ENCODE measurements at places on chromosomes 4 and X.

DNA sequence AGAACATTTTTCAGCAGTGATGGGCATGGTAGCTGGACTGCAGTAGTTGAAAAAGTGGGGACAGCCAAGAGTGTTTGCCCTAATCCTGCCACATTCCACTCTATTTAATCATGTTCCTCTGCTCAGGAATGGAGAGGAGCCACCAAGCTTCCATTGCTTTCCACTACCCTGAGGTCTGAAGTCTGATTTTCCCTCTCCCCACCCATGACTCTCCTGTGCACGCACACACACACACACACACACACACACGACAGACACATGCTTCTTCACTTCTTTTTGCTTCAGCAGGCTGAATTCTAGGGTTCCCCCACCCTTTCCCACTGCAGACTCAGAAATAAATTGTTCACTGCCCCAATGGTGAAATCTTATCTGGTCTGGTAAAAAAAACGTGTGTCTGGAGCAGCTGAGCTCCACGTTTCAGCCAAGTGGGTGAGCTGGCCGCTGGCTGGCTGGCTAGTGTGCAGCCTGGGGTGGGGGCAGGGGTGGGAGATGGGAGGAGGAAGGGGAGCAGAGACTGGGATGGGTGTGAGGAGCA, 142.7 kb upstream of the NALF2 start:
- DNase-seq: no peak

- DNase-seq: no peak
Measured at GRCh38 chr4:168751263-168752225, 254.7 kb downstream of the PALLD start.

- DNase-seq: no peak
Measured at GRCh38 chrX:39133971-39134370, 332.7 kb downstream of the MID1IP1 start.

GRCh38 chr4:26866781-26867180, 6.1 kb downstream of the STIM2 start:
- DNase-seq: no peak

DNA sequence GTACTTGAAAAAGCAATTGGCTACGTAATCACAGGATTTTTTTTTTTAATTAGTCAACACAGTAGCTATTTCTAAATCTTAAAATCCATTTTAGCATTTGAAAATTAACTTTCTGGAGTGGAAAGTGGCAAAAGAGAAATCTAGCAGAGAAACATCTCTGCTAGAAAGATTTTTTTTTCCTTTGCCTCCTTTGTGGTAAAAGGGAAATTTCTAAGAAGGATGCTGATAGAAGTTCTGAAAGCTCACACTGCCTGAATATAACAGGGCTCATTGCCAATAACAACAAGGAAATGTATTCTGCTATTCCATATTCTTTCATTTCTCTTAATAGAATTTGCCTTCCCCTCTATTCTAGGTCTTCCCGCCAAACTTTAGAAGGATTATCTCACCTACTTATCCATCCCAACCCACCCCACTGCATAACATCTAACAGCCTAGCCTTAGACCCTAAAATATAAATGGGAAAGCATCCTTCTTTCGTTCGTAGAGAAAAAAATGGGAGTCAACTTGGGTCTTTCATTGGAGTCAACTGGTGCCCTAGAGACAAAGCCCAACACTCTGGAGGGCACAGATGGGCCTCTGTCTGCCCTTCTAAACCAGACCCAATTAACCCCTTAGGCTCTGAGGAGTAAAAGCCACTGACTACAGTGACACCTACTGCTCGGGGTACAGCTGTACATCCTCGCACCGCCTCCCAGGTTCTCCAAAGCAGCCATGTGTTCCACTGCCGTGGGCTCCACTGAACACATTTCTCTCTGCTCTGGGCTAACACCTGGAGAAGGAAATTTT, 103.9 kb downstream of the MAML3 start:
- no peak for DNase-seq

- no peak for DNase-seq
Measured at GRCh38 chr4:76420188-76420761, 666 bp downstream of the CCDC158 start.

DNA sequence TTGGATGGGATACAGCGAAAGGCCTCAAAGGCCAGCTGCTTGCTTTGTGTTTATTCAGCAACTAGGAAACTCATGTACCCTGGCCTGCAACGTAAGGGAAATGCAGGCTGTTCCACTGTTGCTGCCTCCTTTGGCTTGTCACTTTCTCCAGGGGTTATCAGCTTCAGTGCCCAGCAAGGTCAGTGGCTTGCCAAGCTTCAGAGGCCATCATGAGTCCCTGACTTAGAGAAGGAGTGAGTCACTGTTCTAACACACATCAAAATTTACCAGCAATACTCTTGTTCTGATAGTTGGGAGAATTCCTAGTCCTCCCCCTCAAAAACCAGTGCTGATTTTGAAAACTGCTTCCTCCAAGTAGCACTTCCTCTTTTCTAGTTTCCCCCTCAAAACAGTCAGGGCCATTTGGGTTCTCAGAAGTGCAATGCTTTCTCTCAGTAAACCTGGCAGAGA, 250.8 kb downstream of the ARHGAP24 start:
- DNase-seq: no peak

GRCh38 chr4:164807611-164808010, 53.7 kb downstream of the SMIM31 start:
- no peak for DNase-seq

- no peak for DNase-seq
Measured at GRCh38 chr4:27206009-27206408, 345.4 kb downstream of the STIM2 start.

DNA sequence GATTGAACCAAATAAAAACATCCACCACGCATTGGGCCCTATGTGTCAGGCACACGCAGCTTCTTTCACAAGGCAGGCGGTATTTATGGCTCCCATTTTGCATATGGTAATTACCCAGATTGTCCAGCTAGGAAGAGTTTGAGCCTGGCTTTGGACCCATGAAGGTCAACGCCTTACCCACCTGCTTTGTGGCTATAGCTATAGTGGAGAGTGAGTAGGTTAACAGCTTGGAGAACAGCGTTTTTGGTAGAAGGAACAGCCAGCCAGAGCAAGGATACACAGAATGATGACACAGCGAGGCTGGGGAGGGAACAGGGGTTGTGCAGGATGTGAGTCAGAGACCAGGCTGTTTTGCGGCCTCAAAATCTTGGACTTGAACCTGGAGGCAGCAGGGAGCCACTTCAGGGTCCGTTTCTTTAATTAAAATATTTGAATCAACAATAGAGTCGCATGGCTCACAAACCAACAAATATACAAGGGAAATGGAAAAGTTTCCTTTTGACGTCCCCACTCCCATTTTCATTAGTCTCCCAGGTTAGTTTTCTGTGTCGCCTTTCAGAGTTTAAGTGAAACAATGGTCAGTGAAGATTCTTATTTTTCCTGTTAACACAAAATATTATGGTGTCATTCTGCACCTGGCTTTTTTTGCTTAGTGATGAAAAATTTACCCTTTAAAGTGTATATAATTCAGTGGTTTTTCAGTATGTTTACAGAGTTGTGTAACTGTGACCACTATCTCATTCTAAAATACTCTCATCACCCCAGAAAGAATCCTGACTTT, 118.2 kb upstream of the STX18 start:
- no peak for DNase-seq

DNA sequence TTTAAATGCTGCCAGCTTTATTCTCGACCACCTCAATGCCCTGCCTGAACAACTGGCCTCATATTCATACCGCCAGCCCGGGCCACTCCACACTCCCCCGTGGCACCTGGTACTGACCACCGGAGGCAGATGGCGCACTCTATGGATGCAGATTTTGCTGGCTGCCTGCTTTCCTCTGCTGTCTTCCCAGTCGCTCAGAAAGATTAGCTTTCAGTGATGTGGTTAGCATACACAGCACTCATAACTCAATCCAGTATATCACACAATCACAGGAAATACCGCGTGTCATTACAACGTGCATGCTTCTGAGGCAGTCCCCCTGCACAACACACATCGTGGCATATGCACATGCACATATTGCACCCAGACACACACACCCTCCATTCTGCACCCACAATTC, 147.2 kb upstream of the BCOR start:
- DNase-seq: no peak

GRCh38 chrX:12751887-12752286, 39.3 kb upstream of the PRPS2 start:
- DNase-seq: no peak

GRCh38 chrX:78622831-78623230, 36.3 kb downstream of the RTL3 start:
- DNase-seq: no peak

DNA sequence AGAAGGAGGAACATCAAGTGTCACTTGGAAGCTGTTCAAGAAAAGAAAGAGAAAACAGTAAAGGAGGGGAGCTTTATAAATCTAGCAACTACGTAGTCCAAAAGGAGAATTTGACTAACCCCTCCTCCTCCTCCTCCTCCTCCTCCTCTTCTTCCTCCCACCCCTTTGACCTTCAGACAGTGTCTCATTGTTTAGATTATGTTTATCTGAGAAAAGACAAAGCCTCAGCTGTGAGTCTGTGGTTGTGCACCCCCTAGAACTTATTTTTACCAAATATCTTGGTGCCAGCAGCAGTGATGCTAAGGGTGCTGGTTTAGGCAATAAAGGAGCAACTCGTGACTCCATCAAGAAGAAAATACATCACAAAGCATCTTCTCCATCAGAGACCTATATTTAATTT, 68.9 kb upstream of the BMP2K start:
- no peak for DNase-seq

DNA sequence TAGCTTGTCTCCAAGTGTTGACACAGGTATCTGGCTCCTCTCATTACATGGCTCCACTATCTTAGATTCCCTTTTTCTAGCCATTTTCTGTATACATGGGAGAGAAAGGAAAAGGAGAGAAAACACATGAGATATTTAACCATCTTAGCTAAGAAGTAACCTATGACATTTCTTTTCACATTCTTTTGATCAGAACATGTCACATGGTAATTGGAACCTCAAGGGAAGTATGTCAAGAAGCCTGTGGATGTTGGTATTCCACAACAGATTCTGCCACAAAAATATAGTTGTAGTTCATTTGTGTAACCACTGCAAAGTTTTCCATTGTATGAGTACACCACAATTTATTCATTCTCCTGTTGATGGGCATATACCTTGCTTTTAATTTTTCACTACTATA, 18.7 kb upstream of the GABRB1 start:
- DNase-seq: no peak

DNA sequence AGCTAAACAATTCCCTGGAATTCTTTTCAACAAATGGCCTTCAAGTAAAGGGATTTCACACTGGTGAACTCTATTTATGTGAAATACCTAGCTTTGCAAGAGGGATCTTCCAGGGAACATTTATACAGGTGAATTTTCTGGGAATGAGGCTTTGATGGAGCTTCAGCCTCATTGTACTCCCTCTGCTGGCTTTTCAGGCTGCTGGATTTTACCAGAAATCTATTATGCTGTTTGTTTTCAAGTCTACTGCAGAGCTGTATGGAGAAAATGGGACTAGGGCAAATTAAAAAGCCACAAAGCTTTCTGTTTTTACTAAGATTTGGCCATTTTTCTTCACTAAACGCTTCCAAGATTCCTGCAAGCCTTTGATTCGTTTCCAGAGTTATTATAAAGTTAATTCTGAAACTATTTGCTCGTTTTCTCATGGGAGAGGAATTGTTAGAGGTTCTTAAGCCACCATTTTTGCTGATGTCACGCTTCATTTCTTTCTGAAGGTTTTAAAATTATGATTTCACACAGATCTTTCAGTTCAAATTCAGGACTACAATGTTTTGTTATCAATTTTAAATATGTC, 31.6 kb downstream of the KDM6A start:
- no peak for DNase-seq

- DNase-seq: no peak
Measured at GRCh38 chr4:161356351-161356750, 807.4 kb downstream of the FSTL5 start.

GRCh38 chr4:42480717-42481116, 83.4 kb downstream of the SHISA3 start:
- no peak for DNase-seq

GRCh38 chr4:48228949-48229348, 40.7 kb downstream of the TEC start:
- no peak for DNase-seq

GRCh38 chr4:22999419-22999818, 306.7 kb downstream of the GBA3 start:
- DNase-seq: no peak

- DNase-seq: no peak
Measured at GRCh38 chr4:110616238-110617074, 6.4 kb downstream of the PITX2 start.

DNA sequence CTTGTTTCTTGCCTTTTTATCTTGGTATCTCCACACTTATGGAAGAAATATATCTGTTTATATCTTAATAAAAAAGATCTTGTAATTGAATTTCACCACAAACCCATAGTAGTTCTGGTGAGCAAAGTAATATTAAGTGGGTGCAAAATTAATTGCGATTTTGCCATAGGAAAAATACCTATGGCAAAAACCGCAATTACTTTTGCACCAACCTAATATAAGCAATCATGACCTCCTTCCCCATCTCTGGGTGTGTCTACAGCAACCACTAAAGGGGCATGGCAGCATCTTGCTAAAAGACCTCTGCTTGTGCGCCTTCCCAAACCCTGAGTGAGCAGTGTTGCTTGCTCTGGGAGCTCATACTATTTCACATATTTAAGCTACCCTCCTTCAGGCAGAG, 124.2 kb upstream of the GUCY1A1 start:
- no peak for DNase-seq

GRCh38 chr4:81030981-81031791, 678 bp downstream of the BMP3 start:
- no peak for DNase-seq

GRCh38 chr4:183099537-183100297, 660 bp downstream of the WWC2 start:
- no peak for DNase-seq

DNA sequence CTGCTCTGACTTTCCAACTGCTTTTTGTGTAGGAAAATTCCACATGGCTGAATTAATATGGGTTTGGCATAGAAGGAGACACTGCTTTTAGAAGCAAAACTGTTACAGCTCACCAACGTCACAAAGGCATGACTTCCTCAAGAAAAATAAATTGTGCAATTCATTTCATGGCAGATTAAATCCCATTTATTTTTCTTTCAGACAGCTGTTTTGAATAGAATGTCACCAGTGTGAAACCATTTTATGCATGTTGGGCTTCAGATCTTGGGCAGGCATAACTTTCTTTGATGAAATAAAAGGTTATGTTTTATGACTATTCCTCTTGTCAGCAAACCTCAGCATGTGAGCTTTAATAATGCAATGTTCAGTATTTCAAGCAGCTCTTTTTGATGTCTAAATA, 542.8 kb downstream of the GALNTL6 start:
- no peak for DNase-seq

GRCh38 chrX:46912603-46913491, 626 bp downstream of the JADE3 start:
- DNase-seq: no peak

DNA sequence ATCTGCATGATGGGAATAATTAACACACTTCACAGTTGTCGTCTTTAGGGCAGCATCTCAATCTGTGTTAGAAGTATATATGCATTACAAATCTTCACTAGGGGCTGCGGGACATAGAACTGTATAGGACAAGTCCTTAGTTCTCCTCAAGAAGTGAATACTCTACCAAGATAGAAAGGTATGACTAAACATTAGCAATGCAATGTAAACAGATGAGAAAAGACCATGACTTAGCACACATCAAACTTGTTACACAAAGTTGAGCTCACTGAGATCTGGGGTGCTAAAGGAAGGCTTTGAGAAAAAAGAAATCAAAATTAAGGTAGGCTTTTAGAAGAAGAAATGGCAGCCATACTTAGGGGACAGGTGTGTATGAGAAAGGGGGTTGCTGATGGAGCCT, 182.1 kb upstream of the MAP3K15 start:
- DNase-seq: no peak

All from effector CD8-positive, alpha-beta T cell (primary cell).